ENCODE measurements at places on chromosomes 7 and 10. TPM values are rescaled to one million over a fixed set of nuclear protein-coding genes. Genes with fewer than 3 reads are reported as not detected.

NODAL gene
- not detected for total RNA-seq

SLC29A4 gene
- total RNA-seq: 1.1 TPM

PIK3CG gene
- not detected for total RNA-seq

VWA2 gene
- under 0.01 TPM for total RNA-seq

LRGUK gene
- 0.88 TPM for total RNA-seq

ACTL6B gene
- not detected for total RNA-seq

GRCh38 chr7:43467406-43467805 is 115.5 kb upstream of the STK17A start:
- H3K4me3 ChIP-seq: no peak overlapping the region
- H3K36me3 ChIP-seq: no peaks in the 10 kb centered on the region
- H3K27me3 ChIP-seq: no peaks in the 10 kb centered on the region
- H3K4me1 ChIP-seq: peaks cover 39% of the 10 kb centered on the region
- DNase-seq: peak; percentile 91
- H3K27ac ChIP-seq: peak overlapping the region; percentile 38

DNA sequence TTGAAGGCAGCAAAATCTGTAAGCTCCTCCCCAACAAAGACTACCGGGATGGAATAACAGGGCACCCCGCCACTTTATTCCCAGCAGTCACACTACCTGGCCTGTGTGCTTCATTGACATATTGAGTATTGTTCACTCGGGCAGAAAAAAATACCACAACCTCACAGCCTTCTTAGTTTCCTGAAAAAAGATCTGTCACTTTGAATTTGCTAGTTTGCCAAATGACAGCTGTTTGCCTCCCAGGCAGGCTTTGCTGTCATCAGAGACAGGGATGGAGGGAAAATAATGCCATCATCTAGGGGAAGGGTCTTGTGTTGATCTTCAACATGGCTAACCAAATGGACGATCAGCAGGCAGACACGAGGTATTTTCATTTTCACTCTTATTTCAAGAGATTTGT is 26.9 kb downstream of the BMPER start:
- H3K27ac ChIP-seq: peak overlapping the region; percentile 94
- H3K36me3 ChIP-seq: peaks cover 15% of the 10 kb centered on the region

GRCh38 chr7:132030086-132030568 is 473.7 kb upstream of the PODXL start:
- H3K36me3 ChIP-seq: no peaks in the 10 kb centered on the region
- DNase-seq: no peak
- H3K4me3 ChIP-seq: no peak overlapping the region
- H3K4me1 ChIP-seq: no peaks in the 10 kb centered on the region
- peaks cover 8% of the 10 kb centered on the region for H3K27me3 ChIP-seq

DNA sequence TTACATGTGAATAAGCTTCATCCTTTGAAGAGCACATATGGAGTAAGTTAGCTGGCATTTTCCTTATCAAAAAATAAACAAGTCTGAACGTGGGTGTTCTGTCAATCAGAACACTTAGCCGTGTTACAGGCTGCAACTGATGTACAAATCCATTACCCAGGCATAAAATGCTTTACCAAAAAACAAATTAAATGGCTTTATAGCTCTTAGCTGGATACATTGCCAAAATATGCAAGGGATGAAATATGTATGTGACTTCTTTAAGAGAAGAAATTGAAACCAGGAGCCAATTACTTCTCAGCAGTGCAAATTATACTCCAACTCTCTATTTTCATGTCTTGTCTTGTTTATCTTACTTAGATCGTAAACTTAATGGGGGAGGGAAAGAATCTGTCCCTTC is 214.8 kb downstream of the DGKB start:
- H3K36me3 ChIP-seq: no peaks in the 10 kb centered on the region
- H3K4me3 ChIP-seq: no peak overlapping the region
- no peaks in the 10 kb centered on the region for H3K27me3 ChIP-seq
- DNase-seq: no peak

GRCh38 chr7:1238450-1238882 is 5.8 kb downstream of the UNCX start:
- H3K27ac ChIP-seq: no peak overlapping the region
- no peaks in the 10 kb centered on the region for H3K4me1 ChIP-seq
- no peak overlapping the region for H3K4me3 ChIP-seq

GRCh38 chr7:8433477-8434289 is at the start of gene NXPH1:
NXPH1 (plus strand) TSS chr7:8433609.
- no peaks in the 10 kb centered on the region for H3K4me1 ChIP-seq
- H3K4me3 ChIP-seq: no peak within 1 kb of the TSS
- no peaks in the 10 kb centered on the region for H3K36me3 ChIP-seq
- H3K27ac ChIP-seq: no peak within 1 kb of the TSS
- peaks cover 40% of the 10 kb centered on the region for H3K27me3 ChIP-seq

GRCh38 chr10:47371629-47372485 is 12.2 kb downstream of the ZNF488 start:
- H3K27ac ChIP-seq: no peak overlapping the region
- H3K4me1 ChIP-seq: peaks cover 9% of the 10 kb centered on the region
- H3K36me3 ChIP-seq: no peaks in the 10 kb centered on the region
- no peak overlapping the region for H3K4me3 ChIP-seq
- peak; percentile 71 for DNase-seq

GRCh38 chr10:70537398-70538194 is 59.0 kb downstream of the PALD1 start:
- H3K4me3 ChIP-seq: no peak overlapping the region
- H3K36me3 ChIP-seq: no peaks in the 10 kb centered on the region
- no peak for DNase-seq

DNA sequence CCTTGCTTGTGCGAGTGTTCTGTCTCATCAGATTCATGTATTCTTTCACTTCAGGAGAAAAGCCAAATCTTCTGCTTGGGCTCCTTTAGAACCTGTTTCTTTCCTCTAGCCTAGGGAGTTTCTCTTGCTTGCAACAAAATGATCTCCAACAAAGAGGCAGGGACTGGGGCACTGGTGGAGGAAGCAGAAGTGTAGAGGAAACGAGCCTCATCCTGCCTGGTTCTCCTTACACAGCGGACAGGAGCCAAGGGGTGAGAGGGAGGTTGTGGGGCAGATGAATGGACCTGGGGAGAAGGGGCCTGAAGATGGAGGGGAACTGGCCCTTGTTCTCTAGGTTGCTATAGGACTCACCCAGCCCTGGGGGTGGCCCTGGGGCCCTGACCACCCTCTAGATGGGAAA is 141.1 kb downstream of the PKD1L1 start:
- no peaks in the 10 kb centered on the region for H3K27me3 ChIP-seq
- H3K36me3 ChIP-seq: no peaks in the 10 kb centered on the region
- no peak overlapping the region for H3K27ac ChIP-seq
- DNase-seq: no peak
- no peaks in the 10 kb centered on the region for H3K4me1 ChIP-seq
- no peak overlapping the region for H3K4me3 ChIP-seq

DNA sequence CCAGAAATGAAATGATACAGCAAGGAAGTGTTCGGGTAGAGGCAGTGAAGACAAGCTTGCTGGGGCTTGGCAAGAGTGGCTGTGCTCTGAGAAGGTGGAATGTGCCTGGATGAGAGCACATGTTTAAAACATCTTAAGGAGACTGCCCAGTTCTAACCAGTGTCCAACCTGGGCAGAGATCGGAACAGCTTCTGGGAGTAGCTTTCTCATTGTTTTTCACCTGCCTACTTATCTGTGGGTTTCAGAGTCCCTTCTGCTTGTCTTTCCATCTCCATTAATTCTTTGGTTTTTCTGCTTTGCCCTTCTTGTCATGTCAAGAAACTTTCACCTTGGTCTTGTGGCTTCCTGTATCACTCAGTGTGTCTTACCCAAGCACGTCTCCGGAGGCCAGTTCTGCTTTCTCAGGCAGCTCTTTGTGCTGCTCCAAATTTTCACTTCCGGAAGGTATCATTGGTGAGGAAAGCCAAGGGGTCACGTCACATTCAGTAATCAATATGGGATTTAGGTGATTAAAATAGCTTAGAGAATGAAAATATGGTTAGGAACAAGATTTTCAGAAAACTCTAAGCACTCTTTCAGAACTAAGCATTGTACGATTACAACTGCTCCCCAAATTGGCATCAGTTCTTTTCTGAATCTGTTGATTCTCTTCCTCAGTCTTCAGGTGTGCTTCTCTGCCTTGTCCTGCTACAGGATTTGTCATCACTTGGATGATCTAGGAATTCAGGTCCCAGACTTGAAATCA is 5.5 kb upstream of the LAMB4 start:
- no peak overlapping the region for H3K27ac ChIP-seq
- no peak for DNase-seq
- no peaks in the 10 kb centered on the region for H3K36me3 ChIP-seq
- H3K4me3 ChIP-seq: no peak overlapping the region
- peaks cover 7% of the 10 kb centered on the region for H3K27me3 ChIP-seq

DNA sequence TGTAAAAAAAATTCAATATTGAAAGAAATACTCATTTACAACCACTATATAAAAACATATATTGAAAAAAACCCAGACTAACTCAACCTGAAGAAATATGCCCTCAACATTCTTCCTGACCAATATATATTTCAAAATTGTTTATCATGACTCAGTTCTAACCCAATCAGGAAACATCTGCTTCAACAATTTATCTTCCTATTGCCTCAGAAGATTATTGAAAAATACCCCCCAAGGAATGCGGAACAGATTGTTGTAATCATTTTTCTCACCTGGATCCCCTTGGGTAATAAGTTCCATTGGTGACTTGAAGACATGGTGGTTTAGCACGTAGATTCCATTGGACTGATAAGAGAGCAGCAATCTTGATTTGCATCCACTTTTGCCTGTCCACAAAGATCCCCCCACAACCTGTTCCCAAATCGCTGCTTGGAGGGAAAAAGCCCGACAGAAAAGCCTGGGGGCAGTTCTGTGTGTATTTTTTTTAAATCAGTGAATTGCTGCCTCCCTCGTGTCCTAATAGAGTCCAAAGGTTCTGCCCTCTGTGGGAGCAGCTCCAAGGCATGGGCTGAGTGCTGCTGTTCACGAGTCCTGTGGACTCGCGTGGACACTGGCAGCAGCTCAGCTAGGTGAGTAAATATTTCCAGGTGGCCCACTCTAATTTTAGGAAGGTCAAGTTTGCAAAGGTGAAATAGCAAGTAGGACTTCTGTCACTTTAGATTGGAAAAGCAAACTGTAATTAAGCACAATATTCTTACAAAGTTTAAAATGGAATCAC is 5.9 kb upstream of the INHBA start:
- H3K36me3 ChIP-seq: no peaks in the 10 kb centered on the region
- no peak overlapping the region for H3K4me3 ChIP-seq
- peak overlapping the region; percentile 88 for H3K27ac ChIP-seq

- no peaks in the 10 kb centered on the region for H3K36me3 ChIP-seq
- no peak for DNase-seq
- no peak overlapping the region for H3K27ac ChIP-seq
- peaks cover 13% of the 10 kb centered on the region for H3K4me1 ChIP-seq
- H3K27me3 ChIP-seq: peaks cover 11% of the 10 kb centered on the region
- H3K4me3 ChIP-seq: no peak overlapping the region
These were observed 2.0 kb upstream of the HEPACAM2 start for GRCh38 chr7:93228302-93228701.

GRCh38 chr10:43973801-43974200 is 325.1 kb upstream of the ZNF32 start:
- H3K27me3 ChIP-seq: no peaks in the 10 kb centered on the region
- H3K4me1 ChIP-seq: no peaks in the 10 kb centered on the region

DNA sequence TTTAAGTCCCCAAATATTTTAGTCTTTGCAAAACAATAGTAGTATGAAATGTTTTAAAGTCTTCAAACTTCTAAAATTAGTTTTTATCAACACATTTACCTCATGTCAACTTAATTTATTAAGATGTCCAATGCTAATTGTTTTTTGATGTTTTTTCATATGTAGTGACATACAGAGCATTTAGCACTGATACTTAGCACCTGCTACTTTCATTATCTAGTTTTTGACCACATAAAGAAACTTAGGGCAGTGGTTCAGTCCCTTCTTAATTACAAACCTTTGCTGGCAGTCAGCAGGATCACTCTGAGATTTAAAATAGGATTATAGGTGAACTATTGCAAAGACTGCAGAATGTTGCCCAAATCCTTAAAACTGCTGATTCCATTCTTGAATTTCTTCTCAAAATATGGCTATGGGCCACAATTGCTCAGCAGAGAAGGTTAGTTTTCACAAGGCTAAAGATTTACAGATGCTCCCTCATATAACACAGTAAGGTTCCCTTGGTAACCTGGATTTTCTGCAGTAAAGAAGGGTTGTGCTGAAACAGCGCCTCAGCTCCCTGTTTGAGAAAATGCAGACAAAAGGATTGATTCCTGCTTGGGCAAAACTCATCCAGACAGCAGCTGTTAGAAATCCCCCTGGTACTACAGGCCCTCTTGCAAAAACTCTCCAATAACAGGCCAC is 3.4 kb downstream of the GPR85 start:
- DNase-seq: no peak
- H3K4me3 ChIP-seq: no peak overlapping the region
- no peak overlapping the region for H3K27ac ChIP-seq

DNA sequence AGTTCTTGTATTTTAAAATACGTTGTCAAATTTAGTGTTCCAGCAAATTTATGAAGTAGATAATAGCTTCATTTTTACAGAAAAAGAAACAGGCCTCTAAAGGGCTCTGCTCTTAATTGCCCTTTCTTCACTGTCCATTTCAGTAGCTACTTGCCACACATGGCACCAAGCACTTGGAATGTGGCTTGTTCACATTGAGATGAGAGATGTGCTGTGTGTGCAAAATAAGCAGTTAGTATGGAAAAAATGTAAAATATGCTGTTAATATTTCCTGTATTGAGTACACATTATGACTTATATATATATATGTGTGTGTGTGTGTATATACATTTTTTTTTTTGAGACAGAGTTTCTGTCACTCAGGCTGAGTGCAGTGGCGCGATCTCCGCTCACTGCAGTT is 19.5 kb downstream of the RBM33 start:
- no peaks in the 10 kb centered on the region for H3K27me3 ChIP-seq
- H3K27ac ChIP-seq: no peak overlapping the region
- peaks cover 15% of the 10 kb centered on the region for H3K4me1 ChIP-seq
- DNase-seq: no peak

- no peak overlapping the region for H3K4me3 ChIP-seq
- H3K27me3 ChIP-seq: no peaks in the 10 kb centered on the region
- H3K27ac ChIP-seq: no peak overlapping the region
- no peaks in the 10 kb centered on the region for H3K36me3 ChIP-seq
- DNase-seq: no peak
These were observed 23.2 kb downstream of the CYP26A1 start for GRCh38 chr10:93096901-93097300.

DNA sequence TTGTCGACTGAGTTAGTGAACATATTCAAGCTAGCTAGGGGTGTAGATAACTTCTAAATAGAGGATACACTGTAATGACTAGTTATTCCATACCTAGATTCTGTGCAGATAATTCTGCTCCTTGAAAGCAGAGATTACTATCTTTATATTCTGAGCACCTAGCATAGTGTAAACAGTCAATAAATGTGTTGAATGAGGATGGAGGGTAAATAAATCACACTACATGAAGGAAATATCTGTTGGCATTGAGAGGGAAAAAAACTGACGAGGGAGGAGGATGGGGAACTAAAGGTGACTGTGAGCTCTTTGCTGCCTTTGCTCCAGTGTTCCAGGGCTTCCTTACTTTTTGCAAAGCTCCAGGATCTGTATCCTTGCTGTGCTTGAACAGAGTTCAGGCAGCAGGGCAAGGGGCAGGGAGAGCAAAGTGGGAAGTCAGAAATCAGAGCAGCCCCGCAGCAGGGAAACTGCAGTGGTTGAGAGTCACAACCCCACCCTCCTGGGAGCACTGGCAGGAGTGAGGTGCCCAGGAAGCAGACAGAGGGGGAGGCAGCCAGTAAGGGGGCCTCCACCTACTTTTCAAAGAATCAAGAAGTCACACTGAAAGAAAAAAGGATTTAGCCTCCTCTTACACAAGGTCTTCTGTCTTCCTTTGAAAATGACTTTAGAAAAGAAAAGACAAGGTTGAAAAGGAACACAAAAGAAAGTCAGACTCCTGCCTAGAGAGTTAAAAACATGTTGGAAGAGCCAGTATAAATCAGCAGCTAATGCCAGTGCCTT is 71.8 kb upstream of the LRRN3 start:
- H3K27me3 ChIP-seq: no peaks in the 10 kb centered on the region
- no peak overlapping the region for H3K4me3 ChIP-seq
- no peaks in the 10 kb centered on the region for H3K4me1 ChIP-seq

Measured in osteoblast (primary cell).